IPS DF 6.9 (cell line): ENCODE measurements at places on chromosomes 7 and 10.

- DNase-seq: no peak
These were observed 92.4 kb downstream of the GLI3 start for GRCh38 chr7:42144604-42145003.

DNA sequence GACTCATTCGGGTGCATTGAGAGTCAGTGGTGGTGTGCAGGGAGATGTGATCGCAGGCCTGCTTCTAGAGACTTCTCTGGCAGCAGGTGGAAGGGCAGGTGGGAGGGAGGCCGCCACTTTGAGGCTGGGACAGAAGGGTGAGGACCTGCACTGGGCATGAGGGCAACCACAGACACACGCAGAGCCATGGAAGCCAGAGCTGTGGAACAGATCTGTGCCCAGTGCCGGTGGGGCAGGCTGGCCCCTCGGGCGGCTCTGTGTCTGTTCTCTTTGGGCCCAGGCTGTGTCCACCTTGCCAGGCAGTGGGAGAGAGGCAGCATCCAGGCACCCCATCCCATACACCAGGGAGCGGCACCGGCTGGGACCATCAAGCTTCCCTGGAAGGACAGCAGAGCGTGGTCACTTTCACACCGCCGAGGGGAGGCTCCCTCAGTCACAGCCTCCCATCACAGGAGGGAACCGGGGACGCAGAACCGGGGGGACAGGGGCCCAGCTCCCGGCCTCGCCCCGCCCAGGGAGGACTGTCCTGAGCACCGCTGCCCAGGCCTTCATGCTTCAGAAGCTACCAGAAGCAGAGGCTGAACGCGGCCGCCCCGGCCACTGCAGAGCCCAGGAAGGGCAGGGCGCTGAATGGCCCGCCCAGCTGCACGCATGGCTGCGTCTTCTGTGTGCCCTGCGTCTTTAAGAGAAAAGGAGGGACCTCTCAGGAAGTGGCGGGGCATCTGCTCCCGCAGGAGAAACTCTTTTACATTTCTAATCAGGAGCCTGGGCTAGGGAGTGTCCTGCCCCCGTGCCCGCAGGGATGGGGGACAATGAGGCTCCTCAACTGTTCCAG, 32.1 kb downstream of the EN2 start:
- no peak for DNase-seq

- DNase-seq: no peak
These were observed 65.1 kb upstream of the NEBL start for GRCh38 chr10:20962165-20962564.

GRCh38 chr7:27221201-27221797, 21.3 kb upstream of the EVX1 start:
- DNase-seq: no peak

DNA sequence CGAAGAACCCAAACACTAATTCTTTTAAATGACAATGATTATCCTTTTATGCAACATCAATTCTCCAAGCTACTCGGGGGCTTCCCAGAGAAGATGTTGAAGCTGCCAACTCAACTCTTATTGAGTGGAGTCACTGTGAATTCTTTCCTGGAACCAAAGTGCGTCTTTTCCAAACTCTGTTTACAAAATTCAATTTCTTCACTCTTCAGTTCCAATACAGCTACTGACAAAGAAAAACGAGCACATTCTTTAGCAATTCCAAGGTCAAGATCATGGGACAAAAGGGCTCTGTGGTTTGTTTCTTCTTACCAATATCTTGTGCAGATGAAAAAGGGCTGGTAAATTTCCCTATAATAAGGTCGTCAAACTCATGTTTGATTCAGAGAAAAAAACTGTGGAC, 74.2 kb downstream of the FAS start:
- no peak for DNase-seq

DNA sequence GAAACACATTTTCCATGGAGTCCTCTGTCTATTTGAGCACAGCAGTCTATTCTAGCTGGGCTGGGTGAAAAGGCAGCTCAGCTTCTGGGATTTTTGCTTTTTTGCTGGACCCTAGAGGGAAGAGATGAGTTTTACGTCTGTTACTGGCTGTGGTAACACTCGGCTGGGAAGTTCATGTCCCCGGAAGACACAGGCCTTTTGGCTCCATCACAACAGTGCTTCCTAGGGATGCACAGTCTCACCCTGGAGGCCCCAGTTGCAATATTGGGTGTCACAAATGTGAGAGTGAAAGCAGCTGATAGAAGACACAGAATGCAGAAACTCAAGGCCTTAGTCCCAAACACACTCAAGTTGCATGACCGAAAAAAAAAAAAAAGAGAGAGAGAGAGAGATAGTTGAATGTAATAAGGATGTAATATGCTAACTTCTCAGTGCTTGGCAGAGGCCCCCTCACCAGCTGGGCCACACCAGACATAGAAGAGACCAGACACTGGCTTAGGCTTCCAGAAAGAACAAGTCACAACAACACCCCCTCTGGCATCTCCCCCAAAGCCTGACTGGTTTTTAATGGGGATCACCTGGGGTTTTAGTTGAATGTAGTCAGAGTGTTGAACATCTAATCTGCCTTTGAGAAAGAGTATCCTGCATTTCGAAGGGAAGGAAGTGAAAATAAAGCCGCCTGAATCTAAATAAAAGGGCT, 545.4 kb upstream of the FZD8 start:
- DNase-seq: no peak

- no peak for DNase-seq
These were observed 108.4 kb downstream of the HIPK2 start for GRCh38 chr7:139669106-139670061.

DNA sequence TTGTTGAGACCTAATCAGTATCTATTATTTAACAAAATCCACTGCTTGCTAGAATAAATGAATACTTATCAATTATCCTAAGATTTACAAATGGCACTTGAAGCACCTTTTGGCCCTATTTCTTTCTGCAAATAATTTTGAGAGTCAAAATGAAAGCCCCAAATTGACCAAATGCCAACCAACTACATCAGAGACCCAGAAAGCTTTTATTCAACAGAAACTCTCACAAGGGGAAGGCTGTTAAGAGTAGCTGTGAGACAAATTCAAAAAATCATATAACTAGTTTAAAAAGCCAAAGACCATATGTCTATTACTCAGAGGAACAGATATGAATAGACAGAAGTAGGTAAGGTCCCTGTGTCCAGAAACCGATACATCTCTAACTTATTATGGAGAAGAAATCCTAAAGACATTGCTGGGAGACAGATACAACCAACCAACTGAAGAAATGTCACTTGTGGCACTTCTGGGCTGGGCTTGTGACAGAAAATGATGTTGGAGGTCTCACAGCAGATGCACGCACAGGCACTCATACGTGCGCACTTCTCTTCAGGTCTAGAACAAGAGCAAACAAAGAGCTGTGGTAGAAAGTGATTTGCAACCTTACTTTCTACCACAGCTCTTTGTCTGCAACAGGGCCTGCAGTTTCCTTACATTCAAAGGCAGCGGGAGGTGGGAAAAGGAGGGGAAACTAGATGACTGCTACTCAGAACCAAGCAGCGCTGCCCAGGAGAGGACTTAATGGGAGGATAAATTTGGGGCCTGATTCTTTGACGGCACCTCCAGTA, 58.6 kb upstream of the KCNIP2 start:
- DNase-seq: no peak

DNA sequence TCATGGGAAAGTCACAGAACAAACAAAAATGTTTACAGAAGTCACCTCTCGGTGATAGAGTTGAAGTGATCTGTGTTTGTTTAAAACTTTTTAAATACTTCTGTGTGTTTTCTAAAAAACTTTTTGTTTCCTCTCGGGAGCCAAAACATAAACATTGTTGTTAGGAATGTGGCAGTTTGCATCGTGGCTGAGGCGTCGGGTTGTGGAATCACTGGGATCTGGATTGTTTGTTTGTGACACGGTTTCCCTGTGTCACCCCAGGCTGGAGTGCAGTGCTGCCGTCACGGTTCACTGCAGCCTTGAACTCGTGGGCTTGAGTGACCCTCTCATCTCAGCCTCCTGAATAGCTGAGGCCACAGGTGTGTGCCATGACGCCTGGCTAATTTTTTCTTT, 29.0 kb upstream of the SUN1 start:
- no peak for DNase-seq

DNA sequence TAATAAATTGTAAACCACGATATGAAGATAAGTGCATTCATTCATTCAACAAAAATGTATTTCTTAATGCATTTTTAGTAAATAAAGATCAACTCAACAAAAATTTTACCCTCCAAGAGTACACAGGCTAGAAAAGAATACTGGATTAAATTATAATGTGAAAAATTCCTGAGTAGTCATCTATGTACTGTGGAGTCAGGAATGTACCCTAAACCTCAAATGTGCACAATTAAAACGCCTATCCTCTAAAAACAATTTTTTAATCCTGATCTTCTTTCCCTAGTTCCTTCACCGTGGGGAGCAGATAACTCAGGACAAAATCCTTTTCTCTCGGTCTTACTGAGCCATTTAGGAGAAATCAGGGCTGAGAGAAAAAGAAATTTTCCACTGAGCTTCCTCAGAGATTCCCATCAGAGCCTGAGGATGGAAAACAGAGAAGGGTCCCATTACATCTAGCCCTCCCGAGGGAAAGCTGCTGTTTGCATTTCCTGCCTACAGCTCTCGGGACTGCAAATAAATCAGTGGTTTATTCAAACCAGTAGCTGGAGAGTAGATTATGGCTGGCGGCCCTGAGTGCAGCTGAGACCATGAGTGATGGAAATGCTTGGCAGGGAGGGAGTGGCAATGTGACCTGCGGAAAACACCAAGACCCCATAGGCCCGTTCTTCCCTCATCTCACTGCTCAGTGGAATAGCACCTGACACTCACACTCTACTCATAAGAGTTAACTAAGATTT, 7.4 kb downstream of the TAS2R40 start:
- DNase-seq: peak; percentile 13

DNA sequence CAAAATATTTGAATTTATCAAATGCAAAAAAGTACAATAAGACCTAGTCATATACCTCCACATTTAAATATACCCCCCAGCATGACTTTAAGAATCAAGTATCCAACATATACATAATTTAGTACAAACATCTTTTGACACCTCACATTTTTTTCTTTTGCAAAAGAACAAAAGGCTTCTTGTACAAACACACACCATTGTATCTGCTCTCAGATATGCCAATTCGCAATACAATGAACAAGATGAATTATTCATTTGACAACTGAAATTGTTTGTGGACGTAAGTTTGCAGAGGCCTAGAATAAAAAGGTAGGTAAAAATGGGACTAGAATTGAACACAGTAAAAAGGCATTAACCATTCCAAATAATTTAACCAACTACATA, 154.4 kb downstream of the CACNA2D1 start:
- DNase-seq: no peak

DNA sequence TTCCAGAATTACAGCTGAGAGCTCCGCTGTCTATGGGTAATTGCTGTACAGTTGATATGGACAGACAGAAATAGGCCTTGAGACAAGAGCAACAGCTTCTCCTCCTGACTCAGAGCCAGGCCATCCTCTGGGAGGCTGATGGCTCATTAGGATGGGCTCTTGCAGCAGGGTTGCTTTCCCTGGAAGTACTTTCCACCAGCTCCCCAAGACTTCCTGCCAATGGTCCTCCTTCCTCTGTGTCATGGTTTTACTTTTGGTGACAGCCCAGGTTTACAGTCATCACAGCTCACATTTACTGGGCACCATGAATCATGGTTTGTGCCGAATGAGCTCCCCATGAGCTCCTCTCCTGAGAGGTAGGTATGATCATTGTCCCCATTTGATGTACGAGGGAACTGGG, 131.8 kb downstream of the HECW1 start:
- DNase-seq: no peak

DNA sequence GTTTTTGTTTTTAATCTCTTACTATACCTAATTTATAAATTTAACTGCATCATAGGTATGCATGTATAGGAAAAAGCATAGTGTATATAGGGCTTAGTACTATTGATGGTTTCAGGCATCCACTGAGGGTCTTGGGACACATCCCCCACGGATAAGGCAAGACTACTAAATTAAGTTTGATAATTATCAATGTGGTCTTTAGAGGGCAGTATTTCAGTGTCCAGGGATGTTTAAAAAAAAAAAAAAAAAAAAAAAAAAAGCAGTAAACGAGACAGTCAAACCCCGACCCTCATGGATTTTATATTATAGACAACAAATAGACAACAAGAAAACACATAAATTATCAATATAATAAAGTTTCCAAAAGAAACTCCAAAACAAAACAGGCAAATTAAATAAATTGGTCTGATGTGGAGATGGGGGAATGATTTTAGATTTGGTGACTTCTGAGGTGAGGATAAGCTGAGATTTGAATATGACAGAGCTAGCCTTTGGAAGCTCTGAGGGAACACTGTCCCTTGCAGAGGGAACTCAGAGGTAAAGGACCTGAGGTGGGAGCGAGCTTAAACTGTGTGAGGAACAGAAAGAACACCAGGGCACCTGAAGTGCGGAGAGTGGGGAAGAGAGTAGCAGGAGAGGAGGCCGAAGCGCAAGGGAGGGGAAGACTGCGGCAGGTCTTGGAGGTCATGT, 14.8 kb downstream of the ACSM6 start:
- DNase-seq: no peak

- no peak for DNase-seq
These were observed 442.3 kb upstream of the ZMIZ1 start for GRCh38 chr10:78626471-78626870.

DNA sequence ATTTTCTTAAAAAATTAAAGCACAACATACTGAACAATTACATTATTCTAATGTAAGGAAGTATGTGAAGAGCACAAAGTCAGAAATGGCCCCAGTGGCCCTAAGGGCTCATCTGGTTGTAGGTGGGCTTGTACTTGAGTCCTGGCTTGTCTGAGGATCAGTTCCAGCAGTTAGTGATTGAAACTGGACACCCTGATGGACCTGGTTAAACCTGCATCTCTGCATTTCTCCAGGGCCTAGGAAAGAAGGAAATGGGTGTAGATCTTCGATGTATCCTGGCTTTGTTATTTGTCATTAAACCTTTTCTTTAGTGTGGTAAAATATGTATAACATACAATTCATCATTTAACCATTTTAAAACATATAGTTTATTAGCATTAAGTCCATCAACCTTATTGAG, 9.7 kb upstream of the AKR1C2 start:
- no peak for DNase-seq

DNA sequence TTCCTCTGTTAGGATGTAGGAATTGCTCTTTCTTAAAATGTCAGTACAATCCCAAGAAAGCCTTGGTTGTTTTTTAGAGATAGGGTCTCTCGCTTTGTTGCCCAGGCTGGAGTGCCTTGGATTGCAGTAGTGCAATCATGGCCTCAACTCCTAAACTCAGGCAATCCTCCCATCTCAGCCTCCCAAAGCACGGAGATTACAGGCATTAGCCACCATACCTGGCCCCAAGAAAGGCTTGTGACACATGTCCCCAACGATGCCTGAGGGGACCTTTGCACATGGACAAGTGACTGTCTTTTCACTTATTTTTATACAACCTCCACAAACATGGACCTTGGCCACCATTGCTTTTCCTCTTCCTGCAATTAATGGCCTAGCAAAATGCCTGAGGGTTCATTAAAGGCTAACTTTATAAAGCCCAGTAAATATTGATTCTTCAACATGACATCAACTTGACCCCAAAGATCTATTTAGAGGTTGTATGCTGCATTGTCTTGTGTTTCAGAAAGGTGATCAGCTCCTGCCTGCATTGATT, 10.0 kb upstream of the SPOCK2 start:
- DNase-seq: no peak

- DNase-seq: no peak
These were observed 126.0 kb downstream of the SKIDA1 start for GRCh38 chr10:21399392-21400035.
